ENCODE measurements at places on chromosomes 7 and 10.

DNA sequence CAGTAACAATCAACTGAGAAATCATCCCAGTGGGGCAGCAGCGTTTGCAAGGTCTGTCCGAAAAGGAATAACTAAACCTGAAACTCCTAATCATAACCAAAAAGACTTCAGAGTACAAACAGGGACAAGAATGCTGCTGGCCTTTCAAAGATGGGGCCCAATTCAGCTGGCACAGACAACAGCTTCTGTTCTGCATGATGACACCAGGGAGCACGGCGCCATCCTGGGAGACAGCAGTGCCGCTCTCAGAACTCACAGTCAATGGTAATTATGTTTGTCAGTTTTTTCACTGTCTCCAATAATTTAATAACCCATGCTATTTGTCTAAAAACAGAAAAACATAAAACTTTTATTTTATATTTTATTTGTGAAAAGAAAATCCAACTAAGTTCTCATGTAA is 90.0 kb downstream of the LARP4B start:
- ATAC-seq = no peak

DNA sequence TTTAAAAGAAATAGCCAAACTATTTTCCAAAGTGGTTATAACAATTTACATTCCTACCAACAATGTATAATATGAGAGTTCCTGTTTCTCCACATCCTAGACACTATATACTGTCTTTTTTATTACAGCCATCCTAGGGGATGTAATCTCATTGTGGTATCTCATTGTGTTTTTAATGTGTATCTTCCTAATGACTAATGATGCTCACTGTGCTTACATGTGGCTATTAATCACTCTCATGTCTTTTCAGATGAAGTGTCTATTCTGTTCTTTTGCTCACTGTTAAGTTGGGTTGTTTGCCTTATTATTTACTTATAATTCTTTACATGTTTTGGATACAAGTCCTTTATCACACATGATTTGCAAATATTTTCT is 71.8 kb downstream of the ZNF438 start:
- ATAC-seq = no peak

DNA sequence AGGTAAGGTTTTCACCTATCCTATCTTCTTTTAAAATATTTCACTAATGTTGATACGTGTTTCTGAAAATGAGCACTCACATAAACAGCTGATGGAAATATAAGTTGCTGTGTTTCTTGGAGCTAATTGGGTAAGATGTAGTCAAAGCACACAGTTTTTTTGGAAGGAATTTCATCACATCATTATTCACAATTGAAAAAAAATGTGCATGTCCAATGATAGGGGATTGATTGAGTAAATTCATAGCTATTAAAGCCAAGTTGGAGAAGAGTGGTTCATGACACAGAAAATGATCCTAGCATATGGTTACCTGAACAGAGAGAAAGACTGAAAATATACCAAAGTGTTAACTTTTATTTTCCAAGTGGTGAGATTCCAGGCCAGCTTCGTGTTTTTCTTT is 29.6 kb downstream of the GLI3 start:
- ATAC-seq = no peak

GRCh38 chr7:35465791-35466336 is 212.0 kb upstream of the TBX20 start:
- ATAC-seq = no peak

- no peak for ATAC-seq
Observed at GRCh38 chr7:7977774-7978173, 9.2 kb downstream of the GLCCI1 start.

- ATAC-seq = no peak
Observed at GRCh38 chr7:24334012-24334411, 50.0 kb downstream of the NPY start.

- ATAC-seq = no peak
Observed at GRCh38 chr7:94176694-94177200, 172.6 kb upstream of the BET1 start.

- ATAC-seq = no peak
Observed at GRCh38 chr10:4216726-4217125, 431.7 kb upstream of the KLF6 start.

- peak; percentile 68 for ATAC-seq
Observed at GRCh38 chr10:1499359-1499957, 237.9 kb downstream of the ADARB2 start.

- ATAC-seq = peak; percentile 47
Observed at GRCh38 chr7:77442636-77443035, 26.5 kb upstream of the GSAP start.

DNA sequence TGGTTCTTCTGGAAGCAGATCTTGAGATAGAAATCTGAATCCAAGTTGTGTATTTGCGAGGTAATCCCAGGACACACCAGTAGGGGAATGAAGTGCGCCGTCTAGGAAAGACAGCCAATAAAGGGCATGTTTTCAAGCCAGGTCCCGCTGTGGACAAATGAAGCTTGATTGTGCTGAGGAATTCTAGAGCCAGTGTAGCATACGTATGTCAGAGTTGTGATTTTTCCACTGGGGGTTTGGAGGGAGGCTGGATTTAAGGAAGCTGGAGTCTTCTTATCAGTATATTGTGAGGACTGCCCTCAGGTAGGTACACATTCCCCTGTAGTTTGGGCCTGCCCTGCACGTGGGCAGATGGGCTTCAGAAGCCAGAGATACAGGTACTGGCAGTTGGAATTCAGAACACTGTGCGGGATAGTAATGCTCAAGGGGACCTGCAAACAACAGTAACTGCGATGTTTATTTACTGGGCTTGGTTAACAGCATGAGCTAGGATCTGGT is 50.9 kb downstream of the GALNT11 start:
- no peak for ATAC-seq

DNA sequence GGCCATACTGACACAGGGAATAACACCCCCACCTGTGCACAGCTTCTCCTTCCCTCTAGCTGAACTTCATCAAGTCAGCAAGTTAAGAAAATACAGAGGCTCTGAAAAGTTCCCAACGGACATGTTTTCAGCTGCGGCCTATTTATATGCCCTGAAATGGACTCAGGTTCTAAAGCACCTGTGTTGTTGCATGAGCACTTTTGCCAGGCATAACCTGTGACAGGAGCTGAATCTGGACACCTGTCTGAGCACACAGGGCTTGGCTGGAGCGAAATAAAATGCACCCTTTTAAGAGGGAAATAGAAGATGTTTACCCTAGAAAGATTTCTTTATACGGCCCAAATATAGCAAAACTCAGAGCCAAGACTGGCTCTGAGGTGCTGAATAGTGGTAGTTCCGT is 46.7 kb downstream of the COBL start:
- ATAC-seq = no peak

DNA sequence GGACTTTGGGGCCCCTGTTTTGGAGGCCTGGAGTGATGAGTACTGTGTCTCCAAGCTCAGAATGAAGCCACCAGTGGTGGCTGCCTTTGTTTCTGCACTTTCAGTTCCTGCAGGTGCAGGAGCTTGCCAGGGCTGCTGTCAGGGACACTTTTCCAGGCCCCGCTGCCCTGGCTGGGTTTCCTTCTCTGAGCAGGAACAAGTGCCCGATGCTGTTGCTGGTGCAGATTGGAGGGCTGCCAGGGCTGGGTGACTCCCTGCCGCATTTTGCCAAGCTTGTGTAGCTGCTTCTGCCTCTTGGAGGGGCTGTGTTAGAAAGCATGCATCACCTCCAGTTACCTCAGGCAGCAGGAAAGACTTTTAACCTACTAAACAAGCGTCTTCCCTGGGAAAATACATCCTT is 211.1 kb downstream of the MGMT start:
- ATAC-seq = no peak

DNA sequence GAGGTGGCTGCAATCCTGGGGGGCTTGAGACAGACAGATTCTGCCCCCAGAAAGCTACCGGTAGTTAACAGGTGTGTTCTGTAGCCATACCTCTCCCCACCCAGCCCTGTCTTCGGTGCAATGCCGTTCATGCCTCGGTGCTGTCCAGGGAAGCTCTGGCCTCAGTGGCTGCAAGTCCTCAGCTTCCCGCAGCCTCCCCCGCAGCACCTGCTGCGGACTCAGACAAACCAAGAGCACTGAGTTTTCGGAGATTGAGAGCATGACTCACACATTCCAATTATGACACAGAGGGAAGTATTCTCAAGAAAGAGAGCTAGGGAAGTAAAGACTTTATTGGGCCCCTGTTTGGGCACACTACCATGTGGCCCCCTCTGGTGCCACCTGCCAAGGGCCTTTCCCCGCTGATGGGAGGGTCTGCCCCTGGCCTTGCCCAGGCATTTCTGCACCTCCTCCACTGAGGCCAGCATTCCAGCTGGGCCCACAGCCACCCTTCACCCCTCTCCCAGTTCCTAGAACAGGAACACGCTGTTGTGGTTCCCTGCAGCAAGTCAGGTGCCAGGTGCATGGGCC is 30.2 kb upstream of the EZH2 start:
- peak; percentile 61 for ATAC-seq

GRCh38 chr10:91054325-91054724 is 133.4 kb upstream of the ANKRD1 start:
- no peak for ATAC-seq

- no peak for ATAC-seq
Observed at GRCh38 chr7:70463352-70463938, 668.5 kb upstream of the GALNT17 start.

- no peak for ATAC-seq
Observed at GRCh38 chr10:133391761-133392518, 2.0 kb upstream of the MTG1 start.

GRCh38 chr10:88879534-88880281 is at the start of gene STAMBPL1:
Gene STAMBPL1, plus strand, starts transcription at chr10:88880245. Its CDS starts 21,464 bp downstream, at chr10:88901709.
- ATAC-seq = peak; percentile 66

- peak; percentile 49 for ATAC-seq
Observed at GRCh38 chr10:132643709-132644526, 106.3 kb downstream of the INPP5A start.

DNA sequence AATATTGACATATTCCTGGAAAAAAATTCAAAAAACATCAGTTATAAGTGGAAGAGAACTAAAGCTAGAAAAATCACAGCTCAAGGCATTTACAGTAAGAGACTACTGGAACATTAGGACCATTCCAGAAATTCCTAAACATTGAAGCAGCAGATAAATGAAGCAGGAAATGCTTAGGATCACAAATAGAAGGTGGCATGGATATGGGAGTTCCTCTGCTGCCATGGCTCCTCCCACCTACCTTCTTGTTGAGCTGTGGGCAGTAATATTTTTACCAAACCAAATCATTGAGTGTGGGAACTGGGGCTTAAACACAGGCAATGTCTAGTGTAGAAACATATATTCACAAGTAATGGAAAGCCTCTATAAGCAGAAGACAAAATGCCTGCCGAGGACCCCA is 292.8 kb downstream of the ANKRD7 start:
- ATAC-seq = no peak

DNA sequence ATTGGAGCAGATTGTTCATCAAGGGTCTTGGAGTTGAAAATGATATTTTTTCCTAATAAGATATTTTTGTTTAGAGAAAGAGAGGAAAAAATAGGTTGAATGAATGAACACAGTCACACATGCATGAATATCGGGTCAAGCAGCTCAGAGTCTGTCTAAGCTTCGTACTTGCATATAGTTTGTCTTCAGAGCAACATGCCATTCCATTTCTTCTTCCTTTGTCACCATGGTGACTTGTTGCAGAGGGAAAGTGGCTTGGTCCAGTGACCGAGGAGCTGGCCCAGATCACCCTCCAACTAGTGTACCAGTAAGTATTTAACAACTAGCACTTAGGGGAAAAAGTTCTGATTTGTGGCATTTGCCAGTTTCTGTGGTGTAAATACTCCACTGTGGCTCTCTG is 232.1 kb downstream of the TCF7L2 start:
- no peak for ATAC-seq

DNA sequence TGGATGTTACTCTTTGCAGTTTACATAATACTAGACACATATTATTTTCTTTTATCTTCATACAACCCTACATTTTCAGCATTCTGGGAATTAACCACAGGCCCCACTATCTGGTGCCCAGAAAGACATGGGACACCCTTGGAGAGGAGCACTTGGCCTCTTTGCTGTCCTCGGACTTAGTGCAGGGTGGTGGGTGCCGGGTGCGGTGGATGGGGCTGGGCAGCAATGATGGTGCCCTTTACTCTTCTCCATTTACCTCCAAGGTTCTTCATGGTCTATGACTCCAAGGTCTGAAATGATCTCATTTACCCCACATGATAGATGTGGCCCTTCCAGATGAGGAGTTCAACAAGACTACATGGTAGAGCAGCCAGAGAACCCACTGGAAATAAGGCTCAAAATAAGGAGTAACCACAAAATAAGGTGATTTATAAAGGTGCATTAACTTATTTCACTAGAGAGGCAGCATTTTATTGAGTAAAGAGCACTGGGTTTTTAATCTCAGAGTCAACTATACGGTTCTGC is 56.2 kb upstream of the IGFBP3 start:
- ATAC-seq = no peak

DNA sequence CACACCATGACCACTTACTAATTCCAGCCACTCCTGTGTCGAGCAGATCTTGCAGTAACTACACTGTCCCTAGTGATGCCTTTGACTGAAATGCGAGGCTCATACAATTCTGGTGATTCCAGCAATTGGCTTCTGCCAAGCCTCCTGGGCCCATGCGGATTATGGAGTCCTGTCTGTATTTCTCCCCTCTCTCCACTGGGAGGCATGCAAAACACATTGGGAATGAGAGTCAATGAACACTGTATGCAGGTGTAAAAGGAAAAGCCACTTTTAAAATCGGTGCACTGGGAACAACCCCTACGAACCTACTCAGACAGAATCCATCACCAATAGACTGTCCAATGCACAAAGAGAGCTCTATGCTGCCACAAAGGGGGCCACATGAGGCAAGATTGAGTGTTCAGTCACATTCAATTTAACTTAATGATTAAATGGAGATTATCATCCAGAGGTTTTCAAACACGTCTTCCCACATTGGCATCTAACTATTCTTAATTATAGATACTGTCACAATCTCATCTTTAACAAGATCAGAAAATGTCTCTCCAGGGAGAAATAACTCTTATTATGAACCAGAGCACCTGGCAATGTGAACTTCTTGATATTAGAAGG is 550.6 kb downstream of the GLRX3 start:
- peak; percentile 65 for ATAC-seq

DNA sequence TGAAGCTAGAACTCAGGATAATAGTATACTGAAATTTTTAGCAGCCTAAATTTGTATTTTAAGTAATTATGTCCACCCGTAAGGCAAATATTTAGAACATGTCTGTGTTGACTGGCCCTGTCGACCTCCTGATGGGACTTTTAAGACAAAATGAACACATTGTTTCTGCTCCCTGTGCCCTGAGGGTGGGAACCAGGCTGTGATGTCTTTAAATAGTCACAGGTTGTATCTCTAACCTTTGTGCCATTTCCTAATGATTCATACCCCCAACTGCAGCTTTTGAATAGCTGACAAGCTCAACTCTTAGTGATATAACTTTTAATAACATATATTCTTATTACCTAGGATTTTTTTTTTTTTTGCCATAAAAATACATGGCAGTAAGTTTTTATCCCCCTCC is 494.9 kb upstream of the AKR1E2 start:
- no peak for ATAC-seq

DNA sequence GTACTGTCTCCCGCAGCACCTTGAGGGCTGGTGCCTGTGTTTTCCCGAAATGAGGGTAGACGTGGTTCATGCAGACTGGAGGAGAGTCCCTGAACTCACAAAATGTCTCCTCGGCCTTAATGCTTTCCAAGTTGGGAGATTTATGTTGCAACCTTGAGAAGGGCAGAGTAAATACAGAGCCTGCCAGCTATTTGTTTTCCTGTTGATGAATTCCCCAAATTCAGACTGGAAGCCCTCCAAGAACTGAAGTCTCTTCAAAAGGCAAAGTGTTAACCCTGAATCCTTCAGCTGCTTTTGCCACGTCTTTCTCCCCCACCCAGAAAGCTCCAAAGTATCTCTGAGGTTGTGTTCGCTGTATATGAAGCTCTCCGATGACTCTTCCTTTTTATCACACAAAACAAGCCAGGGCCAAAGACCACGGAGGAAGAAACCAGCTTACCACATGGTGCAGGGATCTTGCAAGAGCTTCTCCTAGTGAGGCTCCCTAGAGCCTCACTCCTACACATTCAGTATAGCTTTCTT is 254.7 kb upstream of the NFE2L3 start:
- ATAC-seq = no peak
